ENCODE measurements at places on chromosomes 7 and 10. TPM values are rescaled to one million over a fixed set of nuclear protein-coding genes. Genes with fewer than 3 reads are reported as not detected.

MRLN gene
- not detected for total RNA-seq

DNA sequence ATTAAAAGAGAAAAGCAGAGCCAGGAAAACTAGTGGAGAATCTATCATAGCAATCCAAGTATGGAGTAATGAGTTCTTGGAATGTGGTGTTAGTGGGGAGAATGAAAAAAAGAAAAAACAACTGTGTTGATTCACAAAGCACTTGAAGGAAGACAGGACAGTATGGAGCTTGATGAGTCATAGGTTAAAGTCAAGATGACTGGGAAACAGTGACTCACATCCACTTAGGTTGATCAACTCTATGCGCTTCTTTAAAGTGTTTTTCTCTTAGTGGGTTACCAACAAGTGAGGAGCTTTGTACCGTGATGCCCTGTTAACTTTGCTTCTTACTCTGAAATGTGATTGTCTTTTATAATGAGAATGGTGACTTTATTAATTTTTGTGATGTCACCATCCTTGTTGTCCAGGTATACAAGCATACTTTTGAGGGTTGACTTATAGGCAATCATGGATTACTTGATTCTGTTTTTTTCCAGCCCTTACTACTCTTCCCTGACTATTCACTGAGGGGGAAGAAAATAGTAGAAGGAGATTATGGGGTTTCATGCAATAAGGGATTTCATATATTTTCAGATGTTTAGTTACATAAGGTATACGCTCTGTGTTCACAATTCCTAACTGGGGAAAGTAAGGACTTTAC lies 32.1 kb upstream of the MDFIC start:
- peak overlapping the region; percentile 80 for H3K27ac ChIP-seq
- peak; percentile 65 for DNase-seq
- peaks cover 18% of the 10 kb centered on the region for H3K4me1 ChIP-seq
- H3K36me3 ChIP-seq = peaks cover 18% of the 10 kb centered on the region

HOXA4 gene
- 0.55 TPM for total RNA-seq

GRCh38 chr7:101216860-101217387 lies 457 bp downstream of the PLOD3 start:
- no peaks in the 10 kb centered on the region for H3K36me3 ChIP-seq
- peak overlapping the region; percentile 91 for H3K27ac ChIP-seq
- H3K4me1 ChIP-seq = peaks cover 27% of the 10 kb centered on the region
- H3K27me3 ChIP-seq = no peaks in the 10 kb centered on the region

- peaks cover 16% of the 10 kb centered on the region for H3K27me3 ChIP-seq
- DNase-seq = no peak
- no peak overlapping the region for H3K4me3 ChIP-seq
- H3K27ac ChIP-seq = no peak overlapping the region
- H3K4me1 ChIP-seq = no peaks in the 10 kb centered on the region
These were observed 6.6 kb downstream of the C10orf90 start for GRCh38 chr10:126663880-126664279.

- H3K27me3 ChIP-seq = peaks cover 10% of the 10 kb centered on the region
- H3K27ac ChIP-seq = no peak overlapping the region
- DNase-seq = no peak
These were observed 4.4 kb upstream of the WDR91 start for GRCh38 chr7:135215698-135216097.

GRCh38 chr10:70828923-70829322 lies 13.2 kb downstream of the SGPL1 start:
- no peaks in the 10 kb centered on the region for H3K27me3 ChIP-seq
- peaks cover 22% of the 10 kb centered on the region for H3K4me1 ChIP-seq
- H3K4me3 ChIP-seq = no peak overlapping the region
- no peak for DNase-seq
- no peaks in the 10 kb centered on the region for H3K36me3 ChIP-seq

SPAM1 gene
- total RNA-seq = not detected

GRCh38 chr10:129866894-129867293 lies 97.2 kb downstream of the EBF3 start:
- no peaks in the 10 kb centered on the region for H3K27me3 ChIP-seq
- H3K36me3 ChIP-seq = no peaks in the 10 kb centered on the region
- no peak overlapping the region for H3K27ac ChIP-seq
- no peak for DNase-seq
- no peak overlapping the region for H3K4me3 ChIP-seq

- H3K4me3 ChIP-seq = no peak overlapping the region
- H3K36me3 ChIP-seq = no peaks in the 10 kb centered on the region
- no peaks in the 10 kb centered on the region for H3K4me1 ChIP-seq
- H3K27ac ChIP-seq = no peak overlapping the region
- no peak for DNase-seq
These were observed 344.2 kb upstream of the MGMT start for GRCh38 chr10:129122846-129123245.

RSPH10B2 gene
- total RNA-seq = 0.53 TPM

- H3K36me3 ChIP-seq = no peaks in the 10 kb centered on the region
- no peak for DNase-seq
- peaks cover 21% of the 10 kb centered on the region for H3K4me1 ChIP-seq
- H3K27me3 ChIP-seq = no peaks in the 10 kb centered on the region
These were observed 45.1 kb upstream of the AP5Z1 start for GRCh38 chr7:4730276-4730675.

VSTM2A gene
- not detected for total RNA-seq

PRPS1L1 gene
- total RNA-seq = not detected

DNA sequence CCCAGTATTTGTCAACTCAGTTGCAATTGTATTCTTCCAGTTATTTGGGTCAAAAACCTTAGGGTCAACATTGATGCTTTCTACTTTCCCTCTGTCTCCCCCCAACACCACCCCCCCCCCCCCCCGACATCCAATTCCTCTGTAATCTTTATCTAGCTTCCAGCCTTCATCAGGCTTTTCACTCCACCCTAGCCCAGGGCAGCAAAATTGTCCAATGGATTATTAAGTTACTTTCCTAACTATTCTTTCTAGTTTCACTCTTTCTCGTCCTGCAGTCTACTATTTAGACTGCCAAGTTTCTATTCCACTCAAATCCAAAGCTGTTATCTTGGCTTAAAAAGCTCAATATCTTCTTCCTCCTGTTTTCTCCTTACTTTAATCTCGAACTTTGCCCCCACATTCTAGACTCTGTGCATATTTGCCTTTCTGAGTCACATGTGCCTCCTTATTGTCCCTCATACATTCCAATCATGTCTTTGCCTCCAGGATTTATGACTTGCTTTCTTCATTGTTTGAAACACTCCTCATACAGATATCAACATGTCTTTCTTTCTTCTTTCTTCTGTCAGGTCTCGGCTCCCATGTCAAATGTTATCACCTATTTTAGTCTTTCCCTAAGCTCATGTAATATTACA lies 196.6 kb upstream of the TMEM196 start:
- no peak for DNase-seq
- H3K4me3 ChIP-seq = no peak overlapping the region
- H3K4me1 ChIP-seq = no peaks in the 10 kb centered on the region
- no peaks in the 10 kb centered on the region for H3K27me3 ChIP-seq
- no peaks in the 10 kb centered on the region for H3K36me3 ChIP-seq
- H3K27ac ChIP-seq = no peak overlapping the region

GRCh38 chr10:13515467-13515866 lies 13.3 kb downstream of the BEND7 start:
- no peak overlapping the region for H3K4me3 ChIP-seq
- H3K4me1 ChIP-seq = no peaks in the 10 kb centered on the region
- no peaks in the 10 kb centered on the region for H3K36me3 ChIP-seq
- no peak for DNase-seq
- no peak overlapping the region for H3K27ac ChIP-seq
- peaks cover 29% of the 10 kb centered on the region for H3K27me3 ChIP-seq

MAP3K8 gene
- 239 TPM for total RNA-seq

DNA sequence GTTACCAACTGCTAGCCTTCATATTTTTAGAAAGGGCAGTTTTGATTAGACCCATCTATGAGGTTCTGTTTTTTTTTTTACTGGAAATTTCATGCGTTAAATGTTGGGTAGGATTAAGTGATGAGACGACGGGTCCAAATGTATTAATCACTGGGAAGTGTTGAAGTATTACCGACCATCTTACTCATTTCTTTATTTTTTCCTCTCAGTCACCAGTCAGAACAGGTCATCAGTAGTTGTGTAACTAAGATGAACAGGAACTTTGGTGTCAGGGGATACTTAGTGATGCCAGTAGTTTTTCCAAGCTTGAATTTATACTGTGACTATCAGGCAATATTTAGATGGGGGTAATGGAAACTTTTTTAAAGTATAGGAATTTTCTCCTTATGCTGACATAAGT lies 14.2 kb downstream of the TFAM start:
- no peak overlapping the region for H3K27ac ChIP-seq
- H3K4me1 ChIP-seq = no peaks in the 10 kb centered on the region
- no peaks in the 10 kb centered on the region for H3K27me3 ChIP-seq
- H3K4me3 ChIP-seq = no peak overlapping the region
- DNase-seq = no peak
- peaks cover 14% of the 10 kb centered on the region for H3K36me3 ChIP-seq

- H3K27ac ChIP-seq = no peak overlapping the region
- H3K27me3 ChIP-seq = no peaks in the 10 kb centered on the region
- no peak overlapping the region for H3K4me3 ChIP-seq
These were observed 37.6 kb upstream of the TSPAN13 start for GRCh38 chr7:16715928-16716327.

GTF2IRD1 gene
- not detected for total RNA-seq

DNA sequence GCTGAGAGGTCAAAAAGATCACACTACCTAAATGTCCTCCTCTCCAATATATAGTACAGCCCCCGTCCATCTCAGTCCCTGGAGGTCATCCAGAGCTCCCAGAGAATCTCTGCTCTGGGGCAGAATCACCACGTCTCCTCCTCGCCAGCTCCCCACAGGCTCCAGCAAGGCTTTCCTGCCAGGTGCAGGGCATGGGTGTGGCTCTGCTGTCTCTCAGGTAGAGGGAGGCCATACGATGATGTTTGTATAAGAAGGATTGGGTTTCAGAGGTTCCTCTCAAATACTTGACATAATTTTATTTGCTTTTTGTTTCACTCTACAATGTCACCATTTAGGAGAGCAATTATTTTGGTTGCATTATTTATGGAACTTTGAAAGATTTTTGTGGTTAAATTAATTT lies 98.3 kb upstream of the PRSS58 start:
- H3K4me3 ChIP-seq = no peak overlapping the region
- DNase-seq = no peak
- peaks cover 11% of the 10 kb centered on the region for H3K27me3 ChIP-seq
- H3K27ac ChIP-seq = no peak overlapping the region
- peaks cover 17% of the 10 kb centered on the region for H3K4me1 ChIP-seq
- no peaks in the 10 kb centered on the region for H3K36me3 ChIP-seq

RELN gene
- not detected for total RNA-seq

UNCX gene
- total RNA-seq = not detected

DNA sequence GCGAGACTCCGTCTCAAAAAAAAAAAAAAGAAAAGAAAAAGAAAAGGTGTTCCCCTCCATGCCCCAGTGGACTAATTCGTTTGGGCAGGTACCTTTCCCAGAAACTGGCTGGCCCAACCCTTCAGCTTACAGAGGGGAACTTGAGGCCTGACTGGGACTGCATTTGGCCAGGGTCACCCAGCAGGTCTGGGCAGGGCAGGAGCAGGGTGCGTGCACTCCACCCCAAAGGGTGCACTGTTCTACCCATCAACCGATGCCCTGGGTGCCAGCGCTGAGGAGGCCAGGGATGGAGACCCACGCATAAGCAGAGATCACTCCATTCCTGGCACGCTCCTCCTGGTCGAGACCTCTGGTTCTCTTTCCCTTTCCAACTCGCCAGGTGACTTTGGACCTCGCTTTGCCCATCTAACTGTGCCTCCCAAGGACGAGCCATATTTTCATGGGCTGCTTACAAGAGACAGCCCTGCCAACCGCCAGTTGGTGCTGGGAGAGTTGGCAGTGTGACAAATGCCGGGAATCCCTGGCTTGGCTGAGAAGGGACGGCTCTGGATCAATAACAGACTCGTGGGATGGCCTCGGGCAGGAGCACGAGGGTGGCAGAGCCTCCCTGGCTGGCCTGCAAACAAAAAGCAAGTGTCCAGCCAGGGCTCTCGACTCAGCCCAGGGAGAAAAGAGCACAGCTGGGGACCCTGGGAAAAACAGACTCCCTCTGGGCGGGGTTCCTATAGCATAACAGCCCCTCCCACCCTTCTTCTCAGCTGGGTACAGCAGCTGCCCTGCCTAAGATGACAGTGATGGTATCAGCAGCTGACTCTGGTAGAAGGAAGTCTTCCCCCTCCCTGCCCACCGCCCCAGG lies 7.9 kb downstream of the HSPB1 start:
- H3K27ac ChIP-seq = no peak overlapping the region
- no peaks in the 10 kb centered on the region for H3K27me3 ChIP-seq
- H3K4me3 ChIP-seq = no peak overlapping the region
- no peaks in the 10 kb centered on the region for H3K36me3 ChIP-seq
- H3K4me1 ChIP-seq = peaks cover 6% of the 10 kb centered on the region

GRCh38 chr10:121921238-121921931 lies 6.4 kb downstream of the ATE1 start:
- no peak for DNase-seq
- no peaks in the 10 kb centered on the region for H3K36me3 ChIP-seq
- no peak overlapping the region for H3K27ac ChIP-seq

ABCA13 gene
- total RNA-seq = not detected

GRCh38 chr7:16411391-16411790 lies 9.9 kb downstream of the CRPPA start:
- no peak overlapping the region for H3K27ac ChIP-seq
- DNase-seq = no peak
- H3K36me3 ChIP-seq = no peaks in the 10 kb centered on the region
- no peaks in the 10 kb centered on the region for H3K4me1 ChIP-seq
- no peak overlapping the region for H3K4me3 ChIP-seq

All from natural killer cell treated with Interleukin-12 subunit alpha and Interleukin-12 subunit beta and Interleukin-15 and Interleukin-18, amount 100 ng/mL, for 72 hours (primary cell).